Stimulated activated CD4-positive, alpha-beta T cell treated with anti-CD3 and anti-CD28 coated beads, Interleukin-12 subunit alpha, Interleukin-12 subunit beta, amount 100 ng/mL, for 24 hours (primary cell): ENCODE measurements at places on chromosomes 1 and 21.

DNA sequence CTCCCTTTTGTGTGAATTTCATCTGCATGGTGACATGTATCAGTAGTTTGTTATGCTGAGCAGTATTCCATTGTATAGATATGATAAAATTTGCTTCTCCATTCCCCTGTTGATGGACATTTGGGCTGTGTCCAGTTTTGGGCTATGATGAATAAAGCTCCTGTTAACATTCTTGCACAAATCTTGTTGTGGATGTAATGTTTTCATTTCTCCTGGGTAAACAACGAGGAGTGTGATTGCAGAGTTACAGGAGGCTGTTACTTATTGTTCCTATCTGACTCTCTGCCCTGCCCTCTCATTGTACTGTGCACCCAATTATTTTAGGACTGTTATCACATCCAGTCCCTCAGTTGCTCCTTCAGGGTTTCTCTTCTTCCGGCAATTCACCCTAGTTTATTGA is 24.2 kb downstream of the MAPKAPK2 start:
- no peak for DNase-seq

- DNase-seq: no peak
These were observed 32.5 kb upstream of the KCNA3 start for GRCh38 chr1:110707232-110707631.

- DNase-seq: no peak
These were observed 112.3 kb downstream of the PRRX1 start for GRCh38 chr1:170776252-170776651.

DNA sequence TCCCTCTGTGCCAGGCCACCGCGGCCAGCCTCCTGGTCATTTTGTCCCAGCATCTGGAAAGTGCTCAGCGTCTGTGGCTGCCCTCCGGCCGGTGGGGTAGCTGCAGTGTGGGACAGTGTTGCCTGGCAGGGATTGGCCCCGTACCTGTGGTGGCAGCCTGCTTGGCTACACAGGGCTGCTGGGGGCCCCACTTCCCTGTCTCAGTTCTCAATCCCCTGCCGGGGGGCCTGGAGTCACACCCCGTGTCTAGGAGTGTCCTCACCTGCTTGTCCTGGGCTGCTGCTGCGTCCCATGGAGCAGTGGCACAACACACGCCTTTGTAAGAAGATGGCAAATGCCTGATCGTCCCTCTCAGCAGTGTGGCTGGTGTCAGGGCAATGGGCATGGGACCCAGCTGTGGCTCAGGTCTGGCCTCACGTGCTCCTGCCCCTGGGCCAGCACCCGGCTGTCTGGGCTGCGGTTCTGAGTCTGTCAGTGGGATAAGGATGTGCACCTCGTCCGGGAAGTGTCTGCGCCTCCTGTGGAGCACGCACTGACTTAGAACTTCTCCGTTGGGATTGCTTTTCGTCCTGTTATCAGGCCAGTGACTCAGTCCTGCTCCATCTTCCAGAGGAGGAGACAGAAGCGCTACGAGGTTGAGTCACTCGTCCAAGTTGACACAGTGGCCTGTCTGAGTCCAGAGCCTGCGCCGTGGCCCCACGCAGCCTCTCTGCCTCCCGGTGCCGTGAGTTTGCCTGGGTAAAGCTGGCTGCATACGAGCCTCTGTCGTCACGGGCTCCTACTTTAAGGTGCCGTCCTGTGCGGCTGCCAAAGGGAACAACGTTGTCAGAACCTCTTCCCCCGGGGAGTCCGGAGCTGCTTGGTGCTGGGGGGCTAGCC is 41.0 kb downstream of the CRYAA start:
- DNase-seq: no peak

- DNase-seq: no peak
These were observed 49.0 kb downstream of the SCCPDH start for GRCh38 chr1:246773213-246773641.

- DNase-seq: no peak
These were observed 318.1 kb upstream of the VAMP3 start for GRCh38 chr1:7453038-7453437.

DNA sequence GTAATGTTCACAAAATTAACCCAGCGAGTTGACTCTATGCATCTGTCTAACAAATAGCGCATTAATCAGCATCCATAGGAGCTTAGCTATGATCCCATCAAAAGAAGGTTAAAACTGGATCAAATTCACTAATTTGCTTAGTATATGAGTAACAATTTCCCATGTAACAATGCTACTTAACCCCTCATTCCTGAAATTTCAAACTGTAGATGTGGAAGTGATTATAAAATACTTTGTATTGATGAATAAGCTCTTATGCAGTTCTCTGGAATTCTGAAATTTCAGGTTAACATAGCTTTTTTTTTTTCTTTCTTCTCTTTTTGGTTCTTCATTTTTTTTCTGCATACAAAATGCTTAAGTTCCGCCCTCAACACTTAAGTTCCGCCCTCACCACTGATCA is 1272.7 kb downstream of the KCNT2 start:
- no peak for DNase-seq

GRCh38 chr21:40639616-40640194 is 207.3 kb downstream of the DSCAM start:
- no peak for DNase-seq

DNA sequence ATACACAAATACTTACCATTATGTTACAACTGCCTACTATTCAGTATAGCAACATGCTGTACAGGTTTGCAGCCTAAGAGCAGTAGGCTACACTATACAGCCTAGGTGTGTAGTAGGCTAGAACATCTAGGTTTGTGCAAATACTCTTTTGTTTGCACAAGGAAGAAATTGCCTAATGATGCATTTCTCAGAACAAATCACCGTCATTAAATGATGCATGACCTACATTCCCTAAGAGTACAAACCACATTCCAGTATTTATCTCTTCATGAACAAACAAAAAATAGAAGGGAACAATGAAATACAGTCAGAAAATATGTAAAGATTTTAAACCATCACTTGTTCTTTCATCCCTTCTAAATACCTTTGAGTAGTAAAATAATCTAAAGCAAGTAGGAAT is 109.7 kb upstream of the HP1BP3 start:
- no peak for DNase-seq

DNA sequence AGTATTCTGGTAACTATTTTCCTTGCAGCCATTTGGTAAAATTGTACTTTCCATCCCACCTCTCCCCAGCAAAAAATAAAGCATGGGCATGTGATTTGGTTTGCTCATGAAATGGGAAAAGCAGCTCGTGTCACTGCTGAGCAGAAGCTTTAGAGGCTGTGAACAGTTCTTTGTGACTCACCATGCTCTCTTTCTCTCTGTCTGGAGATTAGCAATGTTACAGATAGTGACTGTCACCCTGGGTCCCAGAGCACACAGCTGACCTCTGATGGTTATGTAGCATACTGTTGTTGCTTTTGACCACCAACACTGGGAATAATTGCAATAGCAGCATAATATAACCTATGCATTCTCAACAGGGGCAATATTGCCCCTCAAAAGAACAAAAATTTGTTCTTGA is 70.6 kb downstream of the RGS2 start:
- no peak for DNase-seq

DNA sequence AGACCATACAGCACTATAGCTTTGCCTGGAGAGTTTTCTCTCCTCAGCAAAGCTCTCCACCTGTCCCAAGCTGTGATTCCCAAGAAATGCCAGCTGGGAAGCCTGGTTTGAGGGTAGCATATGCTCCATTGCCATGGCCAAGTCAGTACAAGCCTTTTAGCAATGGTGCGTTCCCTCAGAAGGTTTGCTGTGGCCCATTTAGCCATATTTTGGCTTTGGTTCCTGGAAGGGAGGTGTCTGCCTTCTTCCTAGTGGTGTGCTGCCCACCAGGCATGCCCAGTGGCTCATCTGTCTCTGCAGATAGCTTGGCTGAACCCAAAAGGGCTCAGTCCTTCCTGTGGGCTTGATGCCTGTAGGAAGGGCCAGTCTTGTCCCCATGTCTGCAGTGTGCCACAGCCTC is 32.4 kb downstream of the GALNT2 start:
- DNase-seq: no peak

GRCh38 chr1:209153411-209153810 is 430.1 kb upstream of the CAMK1G start:
- DNase-seq: no peak

DNA sequence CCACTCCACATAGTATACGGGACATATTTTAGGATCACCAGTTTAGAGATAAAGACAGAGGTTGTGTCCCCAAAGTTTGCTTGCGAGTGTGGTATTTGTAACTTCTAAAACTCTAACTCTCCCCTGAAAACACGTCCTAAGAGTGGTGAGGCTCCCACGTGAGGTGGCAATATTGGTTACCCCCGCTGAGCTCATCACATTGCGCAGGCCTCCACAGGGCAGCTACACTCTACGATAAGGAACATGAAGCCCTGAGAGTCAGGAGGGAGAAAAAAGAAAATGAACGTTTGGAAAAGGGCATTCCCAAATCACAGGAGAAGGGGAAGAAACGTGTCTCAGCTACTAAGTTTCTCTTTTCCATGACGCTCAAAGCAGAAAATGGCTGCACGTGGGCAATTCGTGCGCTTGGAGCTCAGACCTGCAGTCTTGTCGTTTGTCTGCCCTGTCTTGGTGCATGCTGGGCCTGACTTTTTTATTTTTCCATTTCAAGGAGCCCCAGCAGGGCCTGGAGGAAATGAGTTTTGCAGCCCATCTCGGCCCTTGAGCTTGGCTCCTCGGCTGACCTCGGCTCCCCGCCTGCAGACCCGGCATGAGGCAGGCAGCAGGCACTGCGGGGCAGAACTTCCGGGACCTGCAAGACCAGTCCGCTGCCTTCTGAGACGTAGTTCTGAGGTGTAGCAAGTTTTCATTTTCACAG is 25.7 kb downstream of the ERG start:
- DNase-seq: no peak

GRCh38 chr21:38247738-38248510 is 8.9 kb upstream of the KCNJ15 start:
- DNase-seq: no peak

- no peak for DNase-seq
These were observed 27.4 kb downstream of the AK4 start for GRCh38 chr1:65175171-65176055.

DNA sequence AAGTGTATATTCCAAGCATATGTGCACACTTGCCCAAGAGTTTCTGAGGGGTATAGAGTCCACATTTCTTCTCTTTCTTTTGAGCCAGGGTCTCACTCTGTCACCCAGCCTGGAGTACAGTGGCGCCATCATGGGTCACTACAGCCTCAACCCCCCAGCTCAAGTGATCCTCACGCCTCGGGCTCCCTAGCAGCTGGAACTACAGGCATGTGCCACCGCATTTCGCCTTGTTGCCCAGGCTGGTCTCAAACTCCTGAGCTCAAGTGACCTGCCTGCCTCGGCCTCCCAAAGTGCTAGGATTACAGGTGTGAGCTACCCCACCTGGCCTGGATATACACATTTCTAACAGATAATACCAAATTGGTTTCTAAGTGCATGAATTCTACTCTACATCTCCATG is 17.1 kb upstream of the SRP9 start:
- DNase-seq: no peak

DNA sequence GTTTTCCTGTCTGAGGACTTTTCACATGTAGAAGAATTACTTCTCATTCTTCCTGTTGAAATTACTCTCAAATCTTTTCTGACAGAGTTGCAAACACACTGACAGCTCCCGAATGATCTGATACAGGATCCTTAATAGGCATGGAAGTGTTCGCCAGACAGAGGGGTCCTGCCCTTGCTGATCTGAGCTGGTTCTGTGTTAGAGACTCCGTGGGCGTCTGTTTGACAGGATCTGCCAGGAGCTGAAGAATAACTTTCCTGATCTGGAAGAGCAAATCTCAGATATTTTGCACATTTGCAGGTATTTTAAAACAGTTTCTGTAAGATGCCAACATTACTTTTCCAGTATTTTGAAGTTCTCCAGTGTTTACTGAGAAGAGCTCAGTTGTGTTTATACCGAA is 202.3 kb downstream of the DYRK1A start:
- no peak for DNase-seq

DNA sequence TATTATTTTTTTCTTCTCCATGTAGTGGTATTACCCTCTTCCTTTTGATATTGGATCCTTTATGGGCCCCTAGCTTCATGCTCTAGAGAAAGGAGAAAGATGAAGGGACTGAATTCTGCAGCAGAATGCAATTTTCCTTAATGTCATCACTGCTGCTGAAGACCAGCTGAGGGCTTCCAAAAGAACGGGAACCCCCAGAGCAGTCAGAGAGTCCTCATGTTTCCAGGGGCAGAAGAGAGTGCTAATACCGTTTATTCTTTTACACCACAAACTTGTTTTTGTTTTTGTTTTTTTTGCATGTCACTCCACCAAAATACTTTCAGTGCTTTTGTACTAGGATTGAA is 21.1 kb upstream of the TBX15 start:
- no peak for DNase-seq

- DNase-seq: no peak
These were observed 36.2 kb downstream of the IL6R start for GRCh38 chr1:154441241-154441888.

- DNase-seq: no peak
These were observed 27.1 kb downstream of the FTCD start for GRCh38 chr21:46128106-46128932.

DNA sequence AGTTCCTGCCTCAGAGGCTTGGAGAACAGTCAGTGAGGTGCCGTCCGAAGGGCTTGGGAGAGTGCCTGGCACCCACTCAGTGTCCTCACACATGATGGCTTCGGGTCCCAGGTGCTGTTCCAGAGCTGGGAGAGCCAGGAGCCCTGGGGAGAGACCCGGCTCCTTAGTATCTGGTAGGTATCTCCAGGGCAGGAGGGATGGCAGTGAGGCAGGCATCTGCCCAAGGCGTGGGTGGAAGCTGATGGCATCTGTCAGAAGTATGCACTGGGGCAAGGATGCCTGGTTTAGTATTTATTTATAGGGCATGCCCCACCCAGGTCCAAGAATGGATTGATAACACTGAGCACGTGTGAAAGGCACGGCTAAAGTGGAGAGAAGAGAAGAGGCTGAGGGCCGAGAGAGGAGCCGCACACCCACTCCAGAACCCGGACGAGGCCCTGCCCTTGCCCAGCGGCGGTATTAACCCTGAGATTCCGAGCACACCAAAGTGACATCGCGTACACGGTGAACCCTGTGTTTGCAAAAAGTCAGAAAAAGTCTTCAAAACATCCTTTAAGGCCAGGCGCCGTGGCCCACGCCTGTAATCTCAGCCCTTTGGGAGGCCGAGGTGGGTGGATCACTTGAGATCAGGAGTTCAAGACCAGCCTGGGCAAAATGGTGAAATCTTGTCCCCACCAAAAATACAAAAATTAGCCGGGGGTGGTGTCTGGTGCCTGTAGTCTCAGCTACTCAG is 2.4 kb downstream of the TP73 start:
- DNase-seq: no peak

DNA sequence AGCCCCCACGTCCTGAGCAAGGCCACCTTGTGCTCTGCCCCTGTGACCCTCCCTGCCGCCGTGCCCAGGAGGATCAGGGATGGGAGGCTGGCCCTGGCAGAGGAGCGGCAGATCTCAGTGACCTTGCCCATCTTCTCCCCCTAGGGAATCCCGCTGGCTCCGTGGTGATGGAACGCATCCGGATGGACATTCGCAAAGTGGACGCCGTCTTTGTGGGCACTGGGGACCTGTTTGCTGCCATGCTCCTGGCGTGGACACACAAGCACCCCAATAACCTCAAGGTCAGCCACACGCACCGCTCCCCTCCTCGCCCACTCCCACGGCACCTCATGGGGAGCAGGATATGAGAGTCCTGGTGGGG is 22.7 kb downstream of the CSTB start:
- no peak for DNase-seq

GRCh38 chr1:214505134-214505533 is 46.3 kb downstream of the PTPN14 start:
- DNase-seq: no peak
